ENCODE measurements at places on chromosomes 11 and 22.
A peak's percentile ranks its signal among the peaks of the same experiment; 100 is the strongest.

DNA sequence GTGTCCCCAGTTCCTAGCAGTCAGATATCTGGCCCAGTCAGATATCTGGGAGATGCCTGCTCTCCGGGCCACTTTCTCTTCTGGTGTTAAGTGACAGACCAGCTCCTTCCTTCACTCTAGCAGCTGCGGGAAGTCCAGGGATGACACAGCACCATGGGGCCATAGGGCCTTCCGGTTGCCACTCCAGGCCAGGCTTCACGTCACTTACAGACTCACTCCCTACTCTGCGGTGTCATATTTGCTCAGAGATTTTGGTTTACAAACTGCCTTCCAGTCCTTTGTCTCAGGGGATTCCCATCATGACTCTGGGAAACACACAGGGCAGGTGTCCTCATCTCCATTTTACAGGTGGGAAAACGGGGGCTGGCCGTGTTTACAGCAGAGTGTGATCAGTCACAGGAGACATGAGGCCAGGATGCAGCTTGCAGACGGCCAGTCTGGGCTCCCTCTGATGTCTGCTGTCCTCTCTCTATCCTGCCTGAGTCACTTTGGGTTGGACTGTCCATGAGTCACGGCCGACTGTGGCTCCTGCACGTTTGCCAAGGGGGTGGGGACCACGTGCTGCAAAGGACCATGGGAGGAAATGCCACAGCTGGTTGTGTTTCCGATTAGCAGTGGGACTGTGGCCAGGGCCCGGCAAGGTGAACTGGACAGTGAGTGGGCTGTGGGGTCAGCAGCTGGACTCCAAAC lies 8.2 kb upstream of the TBC1D22A start:
- peak; percentile 86 for DNase-seq

DNA sequence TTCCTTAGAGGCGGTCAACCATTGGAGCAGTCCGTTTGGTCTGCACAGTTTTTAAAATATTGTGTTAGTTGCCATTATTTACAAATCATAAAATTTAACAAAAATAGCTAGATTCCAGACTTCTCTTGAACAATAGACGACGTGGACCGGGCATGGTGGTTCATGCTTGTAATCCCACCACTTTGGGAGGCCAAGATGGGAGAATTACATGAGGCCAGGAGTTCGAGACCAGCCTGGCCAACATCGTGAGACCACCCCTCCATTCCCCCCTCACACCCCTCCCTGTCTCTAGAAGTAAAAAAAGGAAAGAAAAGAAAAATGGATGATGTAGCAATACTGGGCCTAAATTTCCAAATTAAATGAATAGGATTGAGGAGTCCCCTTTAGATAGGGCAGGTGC lies 965 bp downstream of the SLC37A2 start:
- DNase-seq = no peak

DNA sequence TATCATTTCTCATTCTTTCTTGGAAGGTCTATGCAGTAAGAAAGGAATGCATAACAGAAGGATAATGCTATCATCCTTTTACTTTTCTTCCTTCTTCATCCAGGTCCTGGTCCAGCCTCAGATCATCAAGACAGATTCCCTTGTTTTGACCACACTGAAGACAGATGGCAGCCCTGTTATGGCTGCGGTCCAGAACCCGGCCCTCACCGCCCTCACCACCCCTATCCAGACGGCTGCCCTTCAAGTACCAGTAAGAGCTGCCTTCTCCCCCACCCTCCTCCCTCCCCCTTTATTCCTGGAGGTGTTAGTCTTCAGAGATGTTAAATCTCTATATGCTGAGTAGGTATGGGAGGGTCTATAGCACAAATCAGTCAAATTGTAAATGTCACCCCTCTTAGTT lies 37.9 kb downstream of the SREBF2 start:
- DNase-seq = no peak

DNA sequence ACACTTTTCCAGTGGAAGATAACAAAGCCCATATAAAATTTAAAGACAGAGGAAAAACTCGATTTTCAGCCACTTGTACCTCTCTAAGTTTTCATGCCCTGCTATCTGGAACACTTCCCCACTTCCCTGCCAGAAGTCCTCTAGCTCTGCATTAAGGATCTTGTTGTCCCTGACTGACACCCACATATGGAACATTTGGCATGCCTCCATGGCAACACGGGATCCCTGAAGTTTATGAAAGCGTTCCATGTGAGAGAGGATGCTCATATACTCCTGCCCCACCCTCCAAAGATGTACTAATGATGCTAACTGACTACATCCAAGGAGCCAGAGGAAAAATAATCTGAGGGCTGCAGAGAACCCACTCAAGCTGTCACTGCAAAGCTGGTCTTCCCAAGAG lies 8.8 kb upstream of the C11orf91 start:
- DNase-seq = no peak

DNA sequence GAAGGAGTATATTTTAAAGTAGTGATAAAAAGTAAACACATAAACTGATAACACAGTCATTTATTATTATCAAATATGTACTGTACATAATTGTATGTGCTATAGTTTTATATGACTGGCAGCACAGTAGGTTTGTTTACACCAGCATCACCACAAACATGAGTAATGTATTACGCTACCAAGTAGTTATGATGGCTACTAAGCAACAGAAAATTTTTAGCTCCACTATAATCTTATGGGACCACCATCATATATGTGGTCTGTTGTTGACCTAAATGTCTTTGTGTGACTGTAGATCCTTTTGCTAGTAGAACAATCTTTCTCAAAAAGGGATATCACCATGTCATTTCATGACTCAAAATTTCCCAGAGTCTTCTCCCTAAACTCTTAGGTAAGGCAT lies 93.5 kb downstream of the LARGE2 start:
- no peak for DNase-seq

GRCh38 chr11:77530879-77531278 lies 57.0 kb upstream of the PAK1 start:
- DNase-seq = no peak

DNA sequence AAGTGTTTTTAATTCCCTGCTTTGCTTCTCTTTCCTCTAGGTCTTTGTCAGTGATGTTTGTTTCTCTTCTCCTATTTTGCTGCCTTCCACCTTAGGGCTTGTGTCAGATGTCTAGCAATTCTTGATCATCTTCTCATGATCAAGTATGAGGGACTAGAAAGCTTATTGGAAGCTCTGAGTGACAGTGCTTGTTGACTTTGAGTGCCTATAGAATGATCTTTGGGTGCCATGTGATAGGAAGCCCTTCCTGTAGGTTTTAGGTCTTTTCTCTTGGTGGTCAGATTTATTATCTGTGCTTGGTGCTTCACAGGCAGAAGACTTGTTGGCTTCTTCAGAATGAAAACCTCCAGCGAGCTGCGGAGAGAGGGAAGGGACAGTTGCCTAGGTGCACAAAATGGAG lies 43.1 kb downstream of the BSX start:
- DNase-seq = no peak

- peak; percentile 45 for DNase-seq
Observed at GRCh38 chr11:19557720-19558140, 154.9 kb upstream of the NAV2 start.

GRCh38 chr11:11025087-11025486 lies 167.2 kb upstream of the ZBED5 start:
- no peak for DNase-seq

- no peak for DNase-seq
Observed at GRCh38 chr11:115464269-115464668, 39.9 kb downstream of the CADM1 start.

- no peak for DNase-seq
Observed at GRCh38 chr11:77431813-77432212, 42.1 kb downstream of the PAK1 start.

DNA sequence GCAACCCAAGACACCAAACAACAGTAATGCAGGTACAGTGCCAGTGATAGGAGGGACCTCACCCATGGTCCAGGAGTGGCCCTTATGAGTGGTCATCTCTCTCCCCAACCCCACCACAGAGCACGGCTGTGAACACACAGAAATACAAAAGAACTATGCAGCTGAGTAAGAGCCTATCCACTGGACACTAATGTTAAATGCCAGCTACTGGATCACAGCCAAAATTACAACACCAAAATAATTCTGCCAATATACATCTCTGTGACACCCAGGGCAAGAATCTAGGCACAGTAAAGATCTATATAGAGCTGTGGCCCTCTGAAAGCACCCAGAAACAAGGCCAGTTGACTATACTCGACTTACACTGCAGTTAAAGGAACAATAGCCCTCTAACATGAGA lies 22.8 kb upstream of the GPR83 start:
- no peak for DNase-seq

DNA sequence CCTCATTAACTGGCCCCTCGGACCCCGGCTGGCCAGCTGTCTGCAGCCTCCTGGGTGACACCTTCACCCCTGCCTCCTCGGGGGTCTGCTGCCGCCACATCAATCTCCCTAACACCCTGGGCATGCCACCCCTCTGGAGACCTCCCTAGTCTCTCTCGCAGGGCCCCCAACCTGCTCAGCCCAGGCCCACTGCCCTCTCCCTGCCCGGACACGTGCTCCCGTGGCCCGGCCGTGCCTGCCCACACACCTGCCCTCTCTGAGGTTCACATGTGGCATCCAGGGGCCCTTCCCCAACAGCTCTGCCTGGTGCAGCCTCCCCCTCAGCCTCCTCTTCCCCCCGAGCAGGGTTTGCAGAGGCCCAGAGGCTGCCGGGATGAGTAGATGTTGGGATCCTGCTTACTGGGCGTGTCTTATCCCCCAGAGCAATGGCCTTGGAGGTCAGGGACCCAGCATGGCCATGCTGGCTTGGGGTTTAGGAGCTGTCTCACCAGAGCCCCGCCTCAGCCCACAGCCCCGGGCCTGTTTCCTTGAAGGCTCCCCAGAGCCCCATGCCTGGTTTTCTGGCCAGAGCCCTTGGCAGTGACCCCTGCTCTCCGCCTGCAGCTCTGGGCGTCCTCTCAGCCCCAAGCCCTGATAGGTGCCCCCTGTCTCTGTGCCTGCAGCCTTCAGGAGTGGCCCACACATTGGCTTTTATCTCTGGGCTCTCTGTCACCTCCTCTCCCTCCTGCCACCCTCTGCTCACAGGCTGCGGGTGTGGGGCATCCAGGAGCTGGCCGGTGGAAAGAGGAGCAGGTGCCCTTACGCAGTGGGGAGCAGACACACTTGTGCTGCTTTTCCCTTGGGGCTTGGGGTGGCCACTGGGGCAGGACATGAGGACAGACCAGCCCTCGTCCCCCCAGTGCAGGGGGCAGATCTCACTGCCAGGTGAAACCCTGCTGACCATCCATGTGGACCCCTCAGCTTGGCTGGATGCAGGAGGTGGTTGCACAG lies 25.7 kb upstream of the SEPTIN5 start:
- no peak for DNase-seq

- no peak for DNase-seq
Observed at GRCh38 chr22:46910624-46911023, 148.2 kb downstream of the TBC1D22A start.

GRCh38 chr11:79482800-79483199 lies 42.0 kb upstream of the TENM4 start:
- peak; percentile 15 for DNase-seq

GRCh38 chr22:17563936-17564391 lies 666 bp downstream of the SLC25A18 start:
- no peak for DNase-seq

DNA sequence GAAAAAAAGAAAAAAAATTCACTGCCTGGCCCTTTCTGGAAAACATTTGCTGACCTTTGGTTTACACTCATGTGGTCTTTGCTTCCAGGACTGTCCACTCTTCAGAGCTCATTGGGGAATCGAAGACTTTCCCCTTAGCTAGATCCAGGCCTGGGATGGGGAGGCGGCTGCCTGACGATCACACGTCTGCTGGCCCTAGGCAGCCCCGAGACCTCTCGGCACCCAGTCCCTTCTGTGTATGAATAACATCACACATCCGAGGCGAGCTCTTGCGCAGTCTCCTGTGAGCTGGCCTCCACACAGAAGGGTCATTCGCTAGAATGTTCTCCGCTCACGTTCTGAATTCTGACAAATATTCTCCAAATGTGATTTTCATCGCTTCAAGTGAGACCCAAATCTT lies 25.7 kb upstream of the GAL start:
- DNase-seq = no peak

- no peak for DNase-seq
Observed at GRCh38 chr11:64263021-64263946, 12.0 kb downstream of the PLCB3 start.

GRCh38 chr11:130480186-130480585 lies 31.7 kb downstream of the ADAMTS15 start:
- DNase-seq = no peak

- no peak for DNase-seq
Observed at GRCh38 chr11:34192481-34193401, 87.3 kb downstream of the NAT10 start.

All from CD4-positive, alpha-beta T cell treated with Interleukin-1 beta for 1 hour (primary cell).